ENCODE measurements at places on chromosomes 6 and 20.
A peak's percentile ranks its signal among the peaks of the same experiment; 100 is the strongest.

- no peak for DNase-seq
Measured at GRCh38 chr6:20706238-20706938, 172.1 kb downstream of the CDKAL1 start.

DNA sequence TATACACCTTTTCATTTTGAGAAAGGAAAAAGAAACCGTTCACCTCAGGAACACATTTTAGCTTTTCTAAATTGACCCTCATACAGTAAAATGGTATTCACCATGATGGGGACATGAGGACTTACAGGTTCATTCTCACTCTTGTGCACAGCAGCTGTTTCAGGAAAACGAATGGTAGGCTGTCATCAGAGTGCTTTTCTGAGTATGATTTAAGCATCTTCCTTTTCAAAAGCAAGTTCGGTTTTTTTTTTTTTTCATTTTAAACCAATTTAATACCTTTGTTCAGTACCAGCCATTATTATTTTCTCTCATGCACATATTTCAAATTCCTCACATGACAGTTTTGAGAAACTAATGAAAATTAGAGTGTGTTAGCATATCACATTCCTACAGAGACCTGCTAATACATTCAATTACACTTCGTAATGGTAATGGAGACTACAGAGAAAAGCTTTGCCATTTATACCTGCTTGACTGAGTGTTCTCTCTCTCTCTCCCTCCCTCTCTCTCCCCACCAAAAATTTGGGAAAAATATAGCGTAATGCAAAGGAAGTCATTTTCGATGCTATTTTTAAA, 129.2 kb downstream of the SAMD5 start:
- DNase-seq, result no peak

DNA sequence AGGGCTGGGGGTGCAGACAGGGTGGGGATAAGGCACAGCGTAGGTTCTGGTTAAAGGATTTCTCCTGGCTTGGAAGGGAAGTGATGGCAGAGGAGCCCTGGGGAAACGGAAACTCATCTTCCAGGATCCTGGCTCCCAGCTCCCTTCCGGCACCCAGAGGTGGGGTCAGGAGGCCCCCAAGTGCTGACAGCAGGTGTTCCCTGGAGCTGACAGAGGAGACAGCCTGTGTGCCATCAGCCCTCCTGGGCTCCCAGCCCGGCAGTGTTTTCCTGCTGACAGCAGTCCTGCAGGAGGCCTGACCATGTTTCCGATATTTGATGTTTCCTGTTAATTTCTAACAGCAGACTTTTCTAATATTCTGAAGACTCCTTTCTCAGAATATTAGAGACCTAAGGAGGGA, 277.3 kb downstream of the TAF4 start:
- DNase-seq, result no peak

GRCh38 chr20:37274851-37275524, 13.4 kb upstream of the GHRH start:
- DNase-seq, result no peak

DNA sequence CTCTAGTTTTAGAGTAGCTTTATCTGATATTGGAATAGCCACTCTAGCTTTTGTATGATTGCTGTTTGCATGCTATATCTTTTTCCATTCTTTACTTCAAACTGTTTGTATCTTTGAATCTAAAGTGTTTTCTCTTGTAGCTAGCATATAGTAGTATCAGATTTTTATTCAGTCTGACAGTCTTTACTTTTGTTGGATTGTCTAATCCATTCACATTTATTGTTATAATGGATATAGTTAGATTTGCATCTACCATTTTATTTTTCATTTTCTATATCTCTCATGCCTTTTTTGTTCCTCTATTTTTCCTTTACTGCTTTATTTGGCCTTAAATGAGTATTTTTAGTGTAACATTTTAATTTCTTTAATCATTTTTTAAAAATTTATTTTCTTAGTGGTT, 52.1 kb downstream of the PHACTR3 start:
- DNase-seq, result no peak

GRCh38 chr20:31620246-31620645, 15.2 kb downstream of the ID1 start:
- no peak for DNase-seq

DNA sequence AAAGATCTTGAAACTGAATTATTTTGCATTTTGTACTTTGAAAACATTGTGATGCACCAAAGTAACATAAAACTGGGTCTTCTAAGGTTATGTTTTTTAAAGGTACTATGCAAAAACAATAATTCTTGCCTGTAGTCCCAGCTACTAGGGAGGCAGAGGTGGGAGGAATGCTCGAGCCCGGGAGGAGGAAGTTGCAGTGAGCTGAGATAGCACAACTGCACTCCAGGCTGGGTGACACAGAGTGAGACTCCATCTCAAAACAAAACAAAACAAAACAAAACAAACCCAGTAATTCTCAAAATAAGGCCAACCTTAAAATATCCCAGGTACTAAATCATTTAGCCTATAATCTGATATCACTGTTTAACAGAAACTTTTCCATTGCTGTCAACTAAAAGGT, 269.6 kb downstream of the KHDC1L start:
- DNase-seq, result no peak

- no peak for DNase-seq
Measured at GRCh38 chr6:133980168-133980567, 27.1 kb downstream of the TBPL1 start.

DNA sequence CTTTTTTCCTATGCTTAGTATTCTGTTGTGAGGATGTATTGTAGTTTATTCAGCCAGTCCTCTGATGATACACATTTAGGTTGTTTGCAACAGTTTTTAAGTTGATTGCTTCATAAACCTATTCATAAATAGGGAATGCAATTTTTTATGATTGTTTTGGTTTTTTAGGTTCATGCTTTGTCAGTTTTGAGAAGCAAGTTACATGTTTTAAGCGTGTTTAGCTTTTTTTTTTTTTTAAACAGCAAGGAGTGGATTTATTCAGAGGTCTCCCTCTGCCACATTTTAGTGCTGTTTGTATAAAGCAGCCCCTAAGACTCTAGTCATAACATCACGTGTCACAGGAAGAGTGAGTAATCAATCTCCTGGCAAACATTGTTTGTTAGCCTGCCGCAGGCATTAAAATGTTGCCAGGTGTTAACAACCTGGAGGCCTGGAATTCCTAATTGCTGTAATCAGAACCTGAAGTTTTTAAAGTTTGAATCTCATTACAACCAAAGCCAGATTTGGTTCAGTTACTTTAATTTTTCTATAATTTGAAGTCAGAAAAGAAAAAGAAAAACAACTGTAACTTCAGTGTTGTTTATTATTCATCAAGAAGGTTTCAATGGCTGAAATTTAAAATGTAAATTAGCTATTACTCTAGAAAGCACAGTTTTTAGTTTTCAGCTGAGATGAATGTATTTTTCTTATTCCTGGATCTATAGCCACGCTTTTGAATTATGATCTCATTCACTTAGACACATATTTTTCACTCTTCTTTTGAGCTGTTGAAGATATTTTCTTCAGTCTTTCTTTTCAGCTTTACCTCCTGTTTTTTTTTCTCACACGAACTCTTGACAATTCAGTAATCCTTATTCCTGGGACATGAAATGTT, 59.2 kb downstream of the KCNS1 start:
- DNase-seq, result no peak

DNA sequence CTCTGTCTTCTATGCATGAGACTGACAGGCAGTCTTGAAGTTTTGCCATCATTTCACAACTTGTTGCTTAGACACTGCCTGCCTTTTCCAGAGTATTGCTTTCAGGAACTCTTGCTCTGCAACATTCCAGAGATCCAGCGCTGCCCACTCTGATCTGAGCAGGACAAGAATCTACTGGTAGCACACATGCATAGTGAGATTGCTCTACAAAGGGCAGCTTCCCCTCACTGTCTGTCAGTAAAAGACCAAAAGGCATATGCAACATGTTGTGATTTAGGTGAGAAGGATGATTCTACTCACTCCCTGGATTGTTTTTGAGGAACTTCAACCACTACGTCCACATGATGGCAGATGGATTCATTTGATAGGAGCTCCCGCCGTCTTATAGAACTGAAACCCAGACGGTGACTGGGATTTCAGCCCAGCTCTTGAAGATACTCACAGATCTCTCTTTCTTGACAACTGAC, 259.1 kb downstream of the ARID1B start:
- peak; percentile 35 for DNase-seq

GRCh38 chr20:40770564-40771307, 81.7 kb upstream of the MAFB start:
- no peak for DNase-seq
